ENCODE measurements at places on chromosomes 2 and 18. TPM values are rescaled to one million over a fixed set of nuclear protein-coding genes. Genes with fewer than 3 reads are reported as not detected.

DNA sequence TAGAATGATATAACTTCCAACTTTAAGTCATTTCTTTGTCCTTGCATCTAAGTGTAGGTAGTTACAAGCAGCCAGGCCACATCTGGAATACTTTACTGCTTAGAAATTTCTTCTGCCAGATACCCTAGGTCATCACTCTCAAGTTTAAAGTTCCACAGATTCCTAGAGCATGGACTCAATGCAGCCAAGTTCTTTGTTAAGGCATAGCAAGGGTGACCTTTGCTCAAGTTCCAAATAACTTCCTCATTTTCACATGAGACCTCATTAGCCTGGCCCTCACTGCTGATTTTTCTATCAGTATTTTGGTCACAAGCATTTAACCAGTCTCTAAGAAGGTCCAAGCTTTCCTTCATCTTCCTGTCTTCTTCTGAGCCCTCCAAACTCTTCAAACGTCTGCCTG lies 7.8 kb upstream of the UGT1A9 start:
- DNase-seq = no peak

- DNase-seq = no peak
Observed at GRCh38 chr18:75421656-75422055, 5.8 kb downstream of the SMIM21 start.

DNA sequence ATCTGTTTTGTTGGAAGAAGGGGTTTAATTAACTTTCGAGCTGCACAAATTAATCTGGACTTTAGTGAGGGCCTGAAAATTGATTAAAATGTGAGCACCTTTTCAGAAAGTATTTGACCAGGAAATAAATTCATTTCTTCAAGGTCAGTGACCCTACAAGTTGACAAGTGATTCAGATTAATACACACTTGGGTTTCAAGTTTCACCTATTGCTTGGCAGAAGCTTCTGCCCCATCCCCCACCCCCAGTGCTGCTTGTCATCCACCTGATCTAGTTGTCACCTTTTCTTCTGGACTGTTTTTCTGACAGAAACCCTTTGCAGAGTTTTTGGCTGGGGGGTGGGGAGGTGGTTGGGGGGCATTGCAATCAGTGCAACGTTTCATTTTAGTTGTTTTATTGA lies 46.2 kb downstream of the RPRM start:
- DNase-seq = no peak

The ACVR1C gene
- total RNA-seq = not detected
